NT2/D1 (cell line): ENCODE measurements at places on chromosomes 2 and 18.

DNA sequence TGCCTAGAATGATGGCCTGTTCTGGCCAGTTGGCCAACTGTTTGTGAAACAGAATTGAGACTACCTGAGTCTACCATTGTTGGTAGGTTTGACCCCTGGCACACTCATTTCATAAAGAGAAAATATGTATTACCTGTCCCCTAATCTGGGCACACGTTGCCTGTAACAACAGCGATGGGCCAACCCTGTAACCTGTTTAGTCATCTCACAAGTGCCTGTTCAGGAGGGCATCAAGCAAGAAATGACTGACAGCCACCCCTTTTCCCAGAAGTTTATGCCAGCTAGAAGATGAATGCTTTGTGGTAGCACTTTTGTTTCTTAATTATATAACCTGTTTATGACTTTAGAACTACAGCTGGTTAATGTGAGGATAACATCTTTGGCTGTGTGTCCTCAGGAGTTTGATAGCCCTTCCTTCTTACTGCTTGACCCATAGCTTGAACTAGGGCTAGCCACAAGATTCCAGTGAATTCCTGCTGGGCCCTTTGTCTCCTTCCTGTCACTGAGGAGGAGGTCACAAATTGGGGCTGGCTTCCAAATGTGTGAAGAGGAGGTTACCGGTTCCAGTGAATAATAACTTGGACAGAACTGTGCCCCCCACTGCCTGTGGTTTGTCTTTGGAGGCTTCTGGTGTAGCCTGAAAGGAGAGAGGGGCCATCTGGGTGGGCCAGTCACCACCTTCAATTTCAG, 273.9 kb upstream of the EPAS1 start:
- DNase-seq = no peak

DNA sequence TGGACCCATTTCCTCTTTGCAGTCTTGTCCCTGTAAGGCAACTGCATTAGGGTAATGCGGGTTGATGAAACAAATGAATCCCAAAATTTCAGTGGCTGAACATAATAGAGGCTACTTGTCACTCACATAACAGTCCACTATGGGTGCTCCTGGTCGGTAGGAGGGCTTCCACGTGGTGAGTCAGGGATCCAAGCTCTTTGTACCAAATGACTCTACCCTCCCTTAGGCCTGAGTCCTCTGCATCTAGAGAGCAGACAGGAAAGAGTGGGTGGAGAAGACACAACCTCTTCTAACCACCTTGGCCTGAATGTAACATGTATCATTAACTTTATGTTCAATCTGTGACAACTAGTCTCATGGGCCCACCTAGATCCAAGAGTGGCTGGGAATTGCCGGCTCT, 86.2 kb upstream of the HAAO start:
- no peak for DNase-seq

GRCh38 chr2:1585635-1586034, 158.7 kb downstream of the PXDN start:
- DNase-seq = no peak

DNA sequence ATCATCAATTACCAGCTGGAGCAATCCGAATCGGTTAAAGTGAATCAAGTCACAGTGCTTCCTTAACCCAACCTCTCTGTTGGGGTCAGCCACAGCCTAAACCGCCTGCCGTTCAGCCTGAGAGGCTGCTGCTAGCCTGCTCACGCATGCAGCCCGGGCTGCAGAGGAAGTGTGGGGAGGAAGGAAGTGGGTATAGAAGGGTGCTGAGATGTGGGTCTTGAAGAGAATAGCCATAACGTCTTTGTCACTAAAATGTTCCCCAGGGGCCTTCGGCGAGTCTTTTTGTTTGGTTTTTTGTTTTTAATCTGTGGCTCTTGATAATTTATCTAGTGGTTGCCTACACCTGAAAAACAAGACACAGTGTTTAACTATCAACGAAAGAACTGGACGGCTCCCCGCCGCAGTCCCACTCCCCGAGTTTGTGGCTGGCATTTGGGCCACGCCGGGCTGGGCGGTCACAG, 496 bp upstream of the ITGA4 start:
- DNase-seq = peak; percentile 9

- DNase-seq = peak; percentile 63
Measured at GRCh38 chr2:55051026-55051866, 995 bp upstream of the RTN4 start.

- DNase-seq = no peak
Measured at GRCh38 chr2:111919794-111920608, 21.6 kb downstream of the MERTK start.

DNA sequence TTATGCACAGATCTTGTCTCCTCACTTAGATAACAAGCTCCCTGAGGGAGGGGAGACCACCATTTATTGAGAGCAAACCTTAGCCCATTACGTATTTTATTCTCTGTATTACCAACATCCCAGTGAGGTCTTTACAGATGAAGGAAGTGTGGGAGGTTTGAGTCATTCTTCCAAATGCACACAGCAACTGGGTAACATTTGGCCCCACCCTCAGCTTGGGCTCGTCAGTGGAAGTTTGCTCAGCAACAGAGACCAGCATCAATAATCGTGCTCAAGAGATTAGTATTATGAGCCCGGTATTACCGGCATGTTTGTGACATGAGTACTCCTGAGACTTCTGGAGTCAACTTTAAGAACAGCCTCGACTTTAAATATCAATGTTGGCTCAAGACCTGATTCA, 168.6 kb downstream of the ETAA1 start:
- no peak for DNase-seq

DNA sequence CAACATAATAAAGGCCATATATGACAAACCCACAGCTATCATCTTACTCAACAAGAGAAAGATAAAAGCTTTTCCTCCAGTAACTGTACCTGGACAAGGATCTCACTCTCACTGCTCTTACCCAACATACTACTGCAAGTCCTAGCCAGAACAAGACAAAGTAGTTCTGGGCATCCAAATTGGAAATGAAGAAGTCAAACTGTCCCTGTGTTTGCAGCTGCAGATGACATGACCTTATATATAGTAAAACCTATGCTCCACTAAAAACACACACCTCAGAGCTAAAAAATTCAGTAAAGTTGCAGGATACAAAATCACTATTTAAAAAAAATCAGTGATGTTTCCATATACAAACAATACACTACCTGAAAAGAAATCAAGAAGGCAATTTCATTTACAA, 32.2 kb downstream of the USP34 start:
- DNase-seq = no peak

DNA sequence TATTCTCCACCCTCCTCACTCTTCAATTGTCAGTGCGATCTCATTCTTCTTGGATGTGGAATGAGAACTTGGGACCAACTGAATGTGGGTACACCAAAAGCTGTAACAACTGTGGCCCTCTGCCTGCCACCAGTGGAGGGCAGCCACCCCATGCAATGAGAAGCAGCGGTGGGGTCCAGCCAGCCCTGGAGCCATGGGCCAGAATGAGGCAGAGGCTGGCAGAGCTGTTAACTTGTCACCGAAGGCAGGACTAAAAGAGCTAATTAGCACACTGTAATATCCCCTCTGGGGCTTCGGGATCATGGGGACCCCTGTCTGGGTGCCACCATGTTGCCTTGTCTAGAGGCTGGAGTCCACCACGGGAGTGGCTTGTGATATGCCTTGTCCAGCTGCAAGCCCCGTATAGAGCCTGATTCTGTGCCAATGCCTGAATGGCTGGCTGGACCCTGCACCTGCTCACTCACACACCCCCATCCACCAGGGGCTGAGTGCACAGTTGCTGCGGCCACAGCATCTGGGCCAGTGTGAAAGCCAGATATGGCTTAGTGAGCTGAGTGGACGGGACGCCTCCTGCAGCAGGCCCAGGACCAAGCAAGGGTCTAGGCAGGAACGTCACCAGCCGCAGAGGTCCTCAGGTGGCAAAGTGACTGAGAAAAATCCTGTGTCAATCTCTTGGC, 680.5 kb downstream of the DSC3 start:
- no peak for DNase-seq

GRCh38 chr18:1357724-1358123, 453.1 kb downstream of the ADCYAP1 start:
- no peak for DNase-seq
